Sciatic nerve (tissue), 2 donors: ENCODE measurements at places on chromosomes 12 and 14. TPM values are rescaled to one million over a fixed set of nuclear protein-coding genes. Genes with fewer than 3 reads are reported as not detected.

DNA sequence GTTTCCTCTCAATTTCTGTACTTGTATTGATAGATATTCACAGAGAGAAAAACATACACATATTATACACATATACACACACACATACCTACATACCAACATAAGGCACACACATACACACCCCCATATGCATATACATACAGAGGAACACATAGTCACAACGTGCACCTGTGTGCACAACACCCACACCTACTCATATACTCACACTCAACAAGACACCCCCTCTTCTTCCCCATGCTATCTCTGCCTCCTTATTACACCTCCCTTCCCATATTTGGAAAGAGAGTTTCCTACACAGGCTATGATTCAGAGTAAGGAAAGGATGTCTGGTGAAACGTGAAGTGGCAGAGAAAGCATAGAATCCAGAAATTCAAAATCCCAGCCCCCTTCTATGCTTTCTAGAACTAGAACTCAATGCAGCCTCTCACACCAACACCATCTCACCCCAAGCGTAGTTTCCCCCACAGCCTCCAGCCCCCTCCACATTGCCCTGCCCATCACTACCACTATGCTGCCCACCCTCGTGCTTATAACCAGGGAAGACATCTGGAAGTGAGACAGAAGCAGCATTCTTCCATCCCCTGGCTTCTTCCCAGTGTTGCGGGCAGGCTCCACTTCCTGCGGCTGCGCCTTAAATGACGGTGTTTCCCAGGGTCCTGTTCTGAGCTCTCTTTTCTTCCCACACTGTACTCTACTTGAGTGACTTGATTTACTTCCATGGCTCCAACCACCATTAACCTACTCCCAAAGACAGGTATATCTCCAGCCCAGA, 2.4 kb downstream of the RNASE8 start:
- DNase-seq, result no peak

DNA sequence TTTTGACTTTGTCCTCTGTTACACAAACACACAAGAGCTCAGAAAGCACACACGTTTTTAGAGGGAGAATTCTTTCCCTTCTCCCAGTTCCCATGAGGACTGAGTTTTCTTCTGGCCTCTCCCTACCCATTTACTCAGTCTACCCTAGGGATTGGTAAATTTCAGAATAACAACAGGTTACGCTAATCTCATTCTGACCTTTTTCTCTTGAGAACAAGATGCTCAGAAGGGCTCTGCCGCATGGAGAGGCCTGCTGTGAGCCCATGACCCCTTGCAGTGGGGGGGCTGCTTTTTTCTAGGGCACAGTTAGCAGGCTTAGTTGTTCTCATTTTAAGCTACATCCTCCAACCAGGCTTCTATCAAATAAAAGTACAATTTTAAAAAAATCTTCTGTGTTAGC, 69.5 kb downstream of the GPR135 start:
- DNase-seq, result no peak

- DNase-seq, result no peak
Measured at GRCh38 chr12:85057370-85057963, 21.3 kb downstream of the LRRIQ1 start.

- DNase-seq, result no peak
Measured at GRCh38 chr12:24791622-24792021, 157.3 kb downstream of the BCAT1 start.

Gene OVCH1
- total RNA-seq, result 4.9 TPM

- no peak for DNase-seq
Measured at GRCh38 chr12:116372815-116373214, 95.3 kb upstream of the MED13L start.
